SJCRH30 (cell line): ENCODE measurements at places on chromosomes 7 and 10.

DNA sequence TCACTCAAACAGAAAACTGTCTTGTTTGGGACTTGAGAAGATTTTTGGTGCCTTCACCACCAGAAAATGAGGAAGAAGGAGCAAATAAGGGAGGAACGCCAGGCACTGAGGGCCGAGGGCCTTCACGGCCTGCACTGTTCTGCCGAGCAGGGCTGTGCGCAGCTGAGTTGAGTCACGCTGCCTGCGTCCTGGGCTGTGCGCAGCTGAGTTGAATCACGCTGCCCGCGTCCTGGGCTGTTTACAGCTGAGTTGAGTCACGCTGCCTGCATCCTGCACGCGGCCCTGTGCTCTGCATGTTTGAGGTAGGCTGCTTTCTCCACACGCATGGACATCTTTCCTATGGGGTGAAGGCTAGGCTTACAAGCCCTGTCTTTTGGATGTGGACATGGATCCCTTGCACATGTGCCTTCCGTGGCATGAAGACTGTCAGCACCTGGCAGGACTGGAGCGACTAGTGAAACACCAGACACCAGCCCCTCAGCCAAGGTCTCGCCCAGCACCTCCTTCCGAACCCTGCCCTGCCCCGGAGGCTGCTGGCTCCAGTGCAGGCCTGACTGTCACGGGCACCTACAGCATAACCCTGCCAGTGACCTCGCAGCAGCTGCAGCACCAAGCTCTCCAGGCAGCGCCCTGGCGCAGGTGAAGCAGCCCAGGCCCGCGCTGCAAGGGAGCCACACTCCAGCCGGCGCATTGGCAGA is 96.7 kb downstream of the HTR5A start:
- H3K4me1 ChIP-seq, result peaks cover 5% of the 10 kb centered on the region; the same call in 1 of the 2 replicates
- H3K27ac ChIP-seq, result no peak overlapping the region
- no peak overlapping the region for H3K4me3 ChIP-seq
- 0 out of 2 replicates have a peak, but pooled peaks cover 6% of the 10 kb centered on the region for H3K27me3 ChIP-seq

- peaks cover 31% of the 10 kb centered on the region for H3K36me3 ChIP-seq
- H3K27ac ChIP-seq, result no peak overlapping the region
- no peaks in the 10 kb centered on the region for H3K27me3 ChIP-seq
- peaks cover 5% of the 10 kb centered on the region; the same call in 1 of the 2 replicates for H3K4me1 ChIP-seq
- no peak overlapping the region for H3K4me3 ChIP-seq
- no peak for DNase-seq
Observed at GRCh38 chr7:44213877-44214388, 13.2 kb downstream of the YKT6 start.

DNA sequence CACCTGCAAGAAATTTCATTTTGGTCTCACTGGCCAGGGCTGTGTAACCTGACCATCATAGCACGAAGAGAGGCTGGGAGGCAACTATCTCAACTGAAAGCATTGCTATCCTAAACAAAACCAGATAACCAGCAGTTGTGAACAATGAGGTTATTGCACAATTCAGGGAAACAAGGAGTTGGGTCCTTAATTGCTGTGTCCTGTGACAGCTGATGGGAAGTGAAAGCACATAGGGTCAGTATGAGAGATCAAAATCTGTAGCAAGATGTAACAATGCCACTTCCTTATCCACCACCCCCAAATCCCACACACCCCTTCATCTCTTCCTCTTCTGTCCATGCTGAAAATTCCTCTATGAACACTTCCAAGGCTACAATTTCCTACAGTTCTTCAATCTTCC is 80.2 kb downstream of the HTR7 start:
- DNase-seq, result no peak
- no peak overlapping the region for H3K27ac ChIP-seq
- no peaks in the 10 kb centered on the region for H3K4me1 ChIP-seq

GRCh38 chr7:33640741-33641140 is 264.6 kb upstream of the BMPER start:
- H3K4me1 ChIP-seq, result peaks cover 14% of the 10 kb centered on the region
- no peaks in the 10 kb centered on the region for H3K36me3 ChIP-seq
- no peaks in the 10 kb centered on the region for H3K27me3 ChIP-seq
- no peak for DNase-seq

- H3K4me3 ChIP-seq, result no peak overlapping the region
- no peak overlapping the region for H3K27ac ChIP-seq
- H3K4me1 ChIP-seq, result no peaks in the 10 kb centered on the region
- no peaks in the 10 kb centered on the region for H3K27me3 ChIP-seq
- DNase-seq, result no peak
Observed at GRCh38 chr7:103924184-103924583, 65.3 kb downstream of the RELN start.

DNA sequence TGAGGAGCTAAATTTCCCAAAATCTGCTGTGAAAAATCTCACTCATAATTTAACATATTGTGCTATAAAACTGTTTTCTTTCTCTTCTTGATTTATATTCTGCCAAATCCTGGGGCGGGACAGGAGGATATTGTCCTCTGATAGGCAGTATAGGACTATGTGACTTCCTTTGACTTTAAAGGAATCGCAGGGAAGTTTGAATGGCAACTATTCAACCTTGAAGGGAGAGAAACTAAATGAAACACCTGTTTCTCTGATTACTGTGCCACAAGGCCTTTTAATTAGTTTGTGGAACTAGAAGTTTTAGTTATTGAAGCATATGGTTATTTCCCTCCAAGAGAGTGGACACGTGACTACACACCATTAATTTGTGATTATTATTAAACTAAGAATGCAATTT is 607.4 kb downstream of the GATA3 start:
- no peak overlapping the region for H3K27ac ChIP-seq
- no peaks in the 10 kb centered on the region for H3K4me1 ChIP-seq
- no peak overlapping the region for H3K4me3 ChIP-seq
- no peak for DNase-seq
- H3K36me3 ChIP-seq, result no peaks in the 10 kb centered on the region

DNA sequence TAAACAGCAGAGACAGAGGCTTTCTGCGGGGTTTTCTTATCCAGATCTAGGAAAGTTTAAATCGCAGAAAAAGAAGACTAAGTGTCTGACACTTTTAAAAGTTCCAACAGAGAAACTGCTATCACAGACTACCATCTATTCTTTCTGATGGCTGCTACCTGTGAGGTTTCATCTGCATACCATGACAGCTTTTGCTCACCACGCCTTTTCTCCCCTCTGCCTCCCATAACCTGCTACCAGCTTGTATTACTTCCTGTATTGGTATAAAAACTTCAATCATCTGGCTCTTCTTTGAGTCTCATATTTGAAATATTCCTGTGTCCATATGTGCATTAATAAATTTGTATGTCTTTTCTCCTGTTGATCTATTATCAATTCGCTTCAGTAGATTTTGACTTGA is 34.1 kb upstream of the RTKN2 start:
- H3K27ac ChIP-seq, result no peak overlapping the region
- H3K36me3 ChIP-seq, result no peaks in the 10 kb centered on the region
- peaks cover 6% of the 10 kb centered on the region; the same call in 1 of the 2 replicates for H3K4me1 ChIP-seq
- no peak overlapping the region for H3K4me3 ChIP-seq
- no peaks in the 10 kb centered on the region for H3K27me3 ChIP-seq

GRCh38 chr7:28703037-28703765 is 254.9 kb downstream of the TRIL start:
- no peaks in the 10 kb centered on the region for H3K27me3 ChIP-seq
- no peaks in the 10 kb centered on the region; the same call in 1 of the 2 replicates for H3K4me1 ChIP-seq
- H3K4me3 ChIP-seq, result no peak overlapping the region
- no peaks in the 10 kb centered on the region; the same call in 1 of the 2 replicates for H3K36me3 ChIP-seq

DNA sequence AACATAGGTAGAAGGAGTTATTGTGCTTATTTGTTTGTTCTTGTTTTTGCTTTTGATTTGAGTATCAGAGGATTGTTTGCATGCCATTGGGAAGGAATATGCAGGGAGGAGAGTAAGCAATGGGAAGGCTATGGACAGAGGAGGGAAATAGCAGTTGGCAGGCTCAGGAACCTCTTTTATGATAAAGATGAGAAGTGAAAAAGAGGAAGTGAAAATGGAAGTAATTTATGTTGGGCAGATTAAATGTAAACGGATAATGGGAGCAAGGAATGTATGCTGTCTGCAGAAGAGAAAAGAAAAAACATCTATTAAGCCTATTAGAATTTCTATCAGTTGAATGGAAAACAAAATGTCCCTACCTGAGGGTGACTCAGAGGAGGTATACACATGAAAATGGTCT is 90.1 kb upstream of the NPSR1 start:
- no peak overlapping the region for H3K27ac ChIP-seq
- no peak overlapping the region for H3K4me3 ChIP-seq
- H3K4me1 ChIP-seq, result no peaks in the 10 kb centered on the region
- no peak for DNase-seq

DNA sequence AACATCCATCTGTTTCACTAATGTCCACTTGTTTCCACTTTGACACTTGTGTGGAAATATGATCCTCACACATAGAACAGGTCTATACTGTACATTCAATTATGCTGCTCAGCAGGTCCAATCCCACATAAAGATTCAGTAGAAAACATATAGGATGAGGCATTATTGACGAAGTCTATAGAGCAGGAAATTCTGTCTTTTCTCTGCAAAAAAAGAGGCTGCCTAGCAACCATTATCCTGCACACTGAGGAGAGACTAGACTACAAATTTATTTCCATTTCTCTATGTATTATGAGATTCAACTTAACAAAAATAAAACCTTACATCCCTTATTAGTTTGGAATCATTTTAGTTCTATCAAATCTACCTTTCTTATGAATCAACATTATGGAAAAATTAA is 204.6 kb upstream of the POM121L12 start:
- no peak overlapping the region for H3K4me3 ChIP-seq
- H3K4me1 ChIP-seq, result no peaks in the 10 kb centered on the region
- no peak for DNase-seq
- no peaks in the 10 kb centered on the region for H3K27me3 ChIP-seq
- no peak overlapping the region for H3K27ac ChIP-seq

DNA sequence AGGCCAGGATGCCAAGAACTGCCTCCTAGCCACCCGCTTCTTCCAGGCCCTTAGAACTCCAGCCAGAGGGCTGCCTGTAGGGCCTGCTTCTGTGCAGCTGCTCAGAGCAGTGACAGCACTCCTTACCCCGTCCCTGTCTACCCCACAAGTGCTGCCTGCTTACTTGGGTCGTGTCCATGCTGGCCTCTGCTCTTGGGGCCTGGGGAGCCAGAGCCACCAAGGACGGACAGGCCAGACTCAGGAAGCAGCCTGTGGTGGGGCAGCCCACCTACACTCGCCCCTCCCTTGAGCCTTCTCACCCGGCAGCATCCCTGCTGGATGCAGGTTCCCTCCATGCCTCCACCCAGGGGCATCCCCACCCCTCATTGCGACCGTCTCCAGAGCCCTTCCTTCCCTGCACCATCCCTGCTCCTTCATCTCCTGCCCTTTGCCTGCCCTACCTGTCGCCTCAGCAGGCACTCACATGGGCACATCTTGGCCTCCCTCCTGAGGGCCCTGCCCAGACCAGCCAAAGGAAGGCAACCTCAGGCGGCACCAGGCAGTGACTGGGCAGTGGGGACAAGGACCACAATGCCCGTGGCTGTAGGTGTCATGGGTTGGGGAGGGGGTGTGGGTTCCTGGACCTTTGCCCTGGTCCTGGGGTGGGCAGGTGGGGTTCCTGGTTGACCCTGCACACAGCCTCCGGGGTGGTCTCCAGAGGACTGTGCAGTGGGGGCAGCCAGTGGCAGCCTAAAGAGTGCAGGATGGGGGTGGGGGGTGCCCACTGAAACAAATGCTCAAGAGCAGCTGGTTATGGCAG is 78.0 kb upstream of the TNS3 start:
- H3K27ac ChIP-seq, result no peak overlapping the region
- no peaks in the 10 kb centered on the region for H3K36me3 ChIP-seq
- no peak for DNase-seq
